DMS79 (cell line): ENCODE measurements at places on chromosomes 7 and 10.

GRCh38 chr7:901388-902154 lies 25.2 kb downstream of the GET4 start:
- no peak for DNase-seq

- no peak for DNase-seq
Measured at GRCh38 chr10:62498271-62498670, 124.1 kb downstream of the ZNF365 start.

- peak; percentile 18 for DNase-seq
Measured at GRCh38 chr10:94403380-94404213, 1.3 kb downstream of the TBC1D12 start.

GRCh38 chr10:91006001-91006751 lies 85.3 kb upstream of the ANKRD1 start:
- no peak for DNase-seq

- DNase-seq, result no peak
Measured at GRCh38 chr7:152760854-152761748, 1.5 kb downstream of the ACTR3B start.

- no peak for DNase-seq
Measured at GRCh38 chr10:119723624-119724023, 2.2 kb upstream of the INPP5F start.

DNA sequence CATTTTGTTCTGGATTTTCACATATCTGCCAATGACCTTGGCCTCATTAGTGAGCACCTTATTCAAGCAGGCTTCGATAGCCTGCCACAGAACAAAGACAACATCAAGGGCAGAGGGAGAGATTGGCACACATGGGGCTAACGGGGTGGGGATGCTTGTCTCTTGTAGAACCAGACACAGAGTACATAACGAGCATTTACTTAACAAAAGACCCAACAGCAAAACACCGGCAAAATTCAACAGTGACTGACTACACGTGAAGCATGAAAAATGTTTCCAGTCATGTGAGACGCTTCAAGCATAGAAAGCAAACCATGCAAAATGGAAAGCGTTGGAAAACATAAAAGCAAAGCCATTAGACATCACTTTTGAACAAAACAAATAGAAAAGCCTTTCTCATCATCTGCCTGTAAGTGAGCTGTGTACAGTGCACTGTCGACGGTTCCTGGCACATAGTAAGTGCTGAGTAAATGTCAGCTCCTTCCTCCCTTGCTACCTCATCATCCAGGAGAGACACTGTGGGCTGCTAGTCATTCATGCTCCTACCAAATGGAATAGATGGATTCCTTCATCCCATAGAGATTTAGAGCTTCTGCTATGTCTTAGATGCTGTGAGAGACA lies 134.4 kb upstream of the AGK start:
- DNase-seq, result peak; percentile 99
